ENCODE measurements at places on chromosomes 4 and X. TPM values are rescaled to one million over a fixed set of nuclear protein-coding genes. Genes with fewer than 3 reads are reported as not detected.

CDKL2 gene
- total RNA-seq, result 3.6 TPM

UXT gene
- 133 TPM for total RNA-seq

USP17L30 gene
- not detected for total RNA-seq

XG gene
- not detected for total RNA-seq

BRS3 gene
- total RNA-seq, result not detected

MAOA gene
- 3.5 TPM for total RNA-seq

MXRA5 gene
- total RNA-seq, result 0.07 TPM

RHOXF2B gene
- not detected for total RNA-seq

UGT2B11 gene
- total RNA-seq, result not detected

- DNase-seq, result no peak
Observed at GRCh38 chr4:54784161-54784671, 126.5 kb downstream of the KIT start.

DNA sequence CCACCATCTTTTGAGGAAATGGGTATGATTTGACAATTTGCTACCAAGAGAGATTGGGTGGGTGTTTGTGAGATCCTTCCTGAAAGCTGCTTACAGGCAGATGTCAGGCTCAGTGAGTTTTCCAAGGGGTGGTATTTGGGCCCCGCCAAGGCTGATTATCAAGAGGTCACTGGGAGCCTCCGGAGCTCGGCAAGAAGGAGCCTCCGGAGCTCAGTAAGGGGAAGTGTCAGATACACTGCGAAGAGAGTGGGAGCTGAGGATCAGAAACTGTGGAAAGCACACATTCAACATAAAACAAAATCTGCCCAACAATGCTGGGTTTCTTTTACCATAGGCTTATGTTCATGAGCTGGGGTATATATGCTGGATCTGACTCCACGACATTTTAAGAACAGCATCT lies 714 bp downstream of the RTL3 start:
- DNase-seq, result no peak

DNA sequence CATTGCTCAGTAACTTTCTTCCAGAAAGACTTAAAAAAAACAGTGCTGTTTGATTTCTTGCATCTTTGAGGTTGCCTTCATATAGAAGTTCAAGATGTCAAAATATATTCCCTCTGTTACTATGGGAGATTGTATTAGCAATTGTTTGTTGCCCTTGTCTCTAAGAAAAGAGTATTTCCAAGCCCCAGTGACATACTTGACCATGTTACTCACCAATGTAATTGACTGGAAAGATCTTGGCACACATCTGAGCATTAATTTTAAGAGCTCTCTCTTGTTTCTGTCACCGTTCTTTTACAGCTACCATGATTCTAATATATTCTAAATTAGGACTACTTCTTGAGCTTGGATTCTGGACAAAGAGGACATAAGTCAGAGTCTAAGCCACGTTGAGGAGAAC lies 902.7 kb upstream of the EPHA5 start:
- DNase-seq, result peak; percentile 86

GRCh38 chr4:95129821-95130311 lies 372.1 kb downstream of the BMPR1B start:
- peak; percentile 96 for DNase-seq

DNA sequence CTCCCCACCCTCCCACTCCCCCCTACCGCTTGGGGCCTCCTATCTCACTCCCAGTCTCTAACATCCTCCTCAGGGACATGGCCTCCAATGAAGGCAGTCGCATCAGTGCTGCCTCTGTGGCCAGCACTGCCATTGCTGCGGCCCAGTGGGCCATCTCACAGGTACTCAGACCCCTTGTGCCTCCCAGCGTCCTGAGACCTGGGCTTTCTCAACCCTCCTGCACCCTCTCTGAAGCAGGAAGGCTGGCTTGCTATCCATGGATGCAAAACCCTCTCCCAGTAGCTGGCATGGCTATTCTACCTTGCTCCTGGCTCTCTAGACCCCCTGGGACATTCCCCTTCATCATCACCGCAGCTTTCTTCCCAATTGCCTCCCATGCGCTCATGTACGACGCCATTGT lies 13.3 kb upstream of the UBA1 start:
- no peak for DNase-seq

DNA sequence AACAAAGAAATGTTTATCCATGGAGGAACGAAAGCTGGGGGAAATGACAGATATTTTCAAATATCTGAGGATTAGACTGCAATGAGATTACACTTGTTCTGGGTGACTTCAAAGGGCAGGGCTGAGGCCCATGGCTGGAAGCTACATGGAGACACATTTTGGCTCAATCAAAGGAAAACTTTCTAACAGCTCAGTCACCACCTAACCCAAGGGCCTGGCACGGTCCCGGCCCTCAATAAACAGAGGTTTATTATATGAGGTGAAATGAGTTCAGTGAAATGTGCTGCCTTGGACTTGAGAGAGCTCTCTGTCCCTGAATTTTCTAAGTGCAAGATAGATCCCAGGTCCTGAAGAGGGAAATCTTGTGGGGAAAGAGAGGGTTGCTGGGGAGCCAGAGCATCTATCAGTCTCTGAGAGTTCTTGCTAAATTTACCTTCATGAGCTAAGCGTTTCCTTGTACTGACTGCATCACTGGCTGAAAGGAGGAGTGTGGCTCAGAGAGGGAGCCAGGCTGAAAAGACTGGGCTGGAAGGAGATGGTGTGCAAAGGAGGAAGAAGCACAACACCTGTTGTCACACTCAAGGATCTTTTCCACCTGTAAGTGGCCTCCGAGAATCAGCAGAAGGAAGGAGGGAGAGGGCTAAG lies 2.0 kb upstream of the RIPPLY1 start:
- no peak for DNase-seq

GRCh38 chrX:39398963-39399261 lies 597.7 kb downstream of the MID1IP1 start:
- no peak for DNase-seq

GRCh38 chr4:1345903-1346780 lies 866 bp upstream of the UVSSA start:
- DNase-seq, result no peak

DNA sequence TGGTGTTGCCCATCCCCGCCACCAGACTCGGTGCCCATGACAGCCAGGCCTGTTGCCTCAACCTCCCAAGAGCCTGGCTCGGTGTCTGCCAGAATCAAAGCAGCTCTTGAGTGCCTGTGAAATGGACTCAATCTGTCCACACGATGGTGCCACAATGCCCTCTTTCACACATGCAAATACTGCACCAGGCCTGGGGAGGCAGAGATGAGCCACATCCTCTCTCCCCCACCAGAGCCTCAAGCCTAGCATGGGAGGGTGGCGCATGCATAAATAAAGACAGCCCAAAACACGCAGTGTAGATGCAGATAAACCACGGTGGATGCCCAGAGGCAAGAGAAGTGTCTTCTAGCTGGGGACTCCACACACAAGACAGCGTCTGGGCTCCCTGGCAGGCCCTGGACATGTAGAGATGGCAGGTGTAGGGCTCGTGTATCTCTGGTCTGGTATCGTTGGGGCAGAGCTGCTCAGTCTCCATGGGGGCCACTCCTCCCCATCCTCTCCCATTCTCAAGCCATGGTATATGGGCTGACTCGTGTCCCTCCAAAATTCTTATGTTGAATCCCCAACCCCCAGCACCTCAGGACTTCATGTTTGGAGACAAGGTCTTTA lies 65.6 kb downstream of the JAKMIP1 start:
- DNase-seq, result no peak

- no peak for DNase-seq
Observed at GRCh38 chr4:3034231-3034630, 40.1 kb downstream of the HTT-AS start.

DNA sequence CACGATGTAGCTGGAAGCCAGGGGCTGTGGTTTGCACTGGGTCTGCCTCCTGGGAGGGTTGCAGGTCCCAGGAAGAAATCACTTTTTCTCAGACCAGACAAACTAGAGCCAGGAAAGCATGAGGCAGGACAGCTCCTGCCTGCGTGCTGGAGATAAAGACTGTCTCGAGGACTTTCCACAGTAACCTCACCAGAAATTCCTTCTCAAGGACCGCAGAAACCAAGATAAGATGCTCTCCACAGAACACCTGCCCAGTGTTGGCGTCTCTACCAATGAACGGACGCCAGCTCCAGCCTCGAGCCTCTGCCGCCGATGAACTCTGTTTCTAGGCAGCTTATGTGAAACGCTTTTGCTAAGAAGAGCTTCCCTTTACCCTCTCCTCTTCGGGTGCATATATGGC lies 76.9 kb upstream of the AFAP1 start:
- DNase-seq, result no peak

GRCh38 chr4:153258750-153259149 lies 54.5 kb downstream of the TRIM2 start:
- DNase-seq, result no peak

- no peak for DNase-seq
Observed at GRCh38 chr4:168221301-168221700, 97.3 kb downstream of the DDX60 start.

- DNase-seq, result no peak
Observed at GRCh38 chrX:133702230-133702629, 283.2 kb downstream of the GPC3 start.

- DNase-seq, result no peak
Observed at GRCh38 chr4:158090323-158090722, 82.5 kb downstream of the GASK1B start.

DNA sequence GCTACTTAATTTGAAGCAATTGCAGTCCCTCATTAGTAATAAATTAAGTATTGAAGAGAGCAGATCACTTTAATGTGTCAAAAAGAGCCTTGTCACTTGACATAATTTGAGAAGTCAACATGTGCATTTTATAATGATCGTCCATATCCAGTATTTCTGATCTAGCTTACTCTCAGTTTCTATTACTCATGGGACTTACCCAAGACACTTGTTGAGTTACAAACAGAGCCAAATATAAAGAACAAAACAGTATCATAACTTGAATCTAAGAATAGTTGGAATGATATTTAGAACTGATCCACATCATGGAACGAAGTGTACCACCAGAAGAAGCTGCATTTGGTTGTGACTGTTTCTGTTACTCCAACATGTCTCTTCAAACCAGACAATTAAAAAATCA lies 54.7 kb downstream of the SLITRK4 start:
- DNase-seq, result no peak

DNA sequence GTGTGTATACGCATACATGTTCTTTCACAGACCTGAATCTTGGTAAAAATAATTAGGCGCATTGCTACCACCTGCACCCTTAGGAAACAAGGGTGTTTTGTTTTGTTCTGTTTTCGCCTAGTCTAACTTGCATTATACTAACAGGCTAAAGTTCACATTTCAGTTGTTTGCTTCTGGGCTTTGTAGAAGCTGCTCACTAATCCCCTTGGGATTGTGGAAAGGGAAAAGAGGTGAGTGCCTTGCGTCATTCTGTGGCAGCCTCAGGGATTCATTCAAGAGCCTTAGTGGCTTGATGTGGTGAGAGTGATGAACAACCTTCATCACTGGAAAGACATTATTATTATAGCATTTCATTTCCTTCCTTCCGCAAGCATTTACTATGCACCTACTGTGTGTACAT lies 331.1 kb downstream of the ADGRL3 start:
- DNase-seq, result no peak
